Renal cortical epithelial cell (primary cell): ENCODE measurements at places on chromosomes 6 and 20.

GRCh38 chr6:3895312-3895653 lies 46.1 kb downstream of the FAM50B start:
- DNase-seq = no peak

GRCh38 chr20:53001498-53002301 lies 29.5 kb downstream of the TSHZ2 start:
- no peak for DNase-seq

GRCh38 chr20:38156888-38157634 lies 8.0 kb downstream of the TGM2 start:
- peak; percentile 51 for DNase-seq

DNA sequence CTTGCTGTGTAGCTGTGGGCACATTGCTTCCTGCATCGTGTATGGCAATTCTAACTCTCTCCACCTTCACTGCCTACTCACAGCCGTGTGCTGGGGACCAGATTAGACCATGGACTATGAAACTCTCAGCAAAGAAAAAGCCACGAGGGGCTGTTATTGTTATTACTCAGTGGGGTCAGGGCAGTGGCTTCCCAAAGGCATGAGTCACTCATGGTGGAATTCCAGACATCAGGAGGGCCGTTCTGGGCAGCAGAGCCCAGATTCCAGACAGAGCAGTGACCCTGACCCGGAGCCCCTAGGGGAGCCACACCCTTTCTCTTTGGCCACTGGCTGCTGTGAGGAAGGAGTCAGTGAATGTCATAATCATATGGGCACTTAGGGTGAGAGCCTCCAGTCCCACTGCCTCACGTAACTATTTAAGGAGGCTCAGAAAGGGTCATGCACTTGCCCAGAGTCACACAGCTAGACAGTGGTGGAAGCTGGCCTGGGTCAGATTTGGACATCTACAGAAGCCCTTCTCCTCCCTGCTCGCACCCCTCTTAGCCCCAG lies 22.2 kb upstream of the CCN5 start:
- DNase-seq = peak; percentile 99

GRCh38 chr20:60365882-60366281 lies 407.7 kb downstream of the CDH26 start:
- no peak for DNase-seq

DNA sequence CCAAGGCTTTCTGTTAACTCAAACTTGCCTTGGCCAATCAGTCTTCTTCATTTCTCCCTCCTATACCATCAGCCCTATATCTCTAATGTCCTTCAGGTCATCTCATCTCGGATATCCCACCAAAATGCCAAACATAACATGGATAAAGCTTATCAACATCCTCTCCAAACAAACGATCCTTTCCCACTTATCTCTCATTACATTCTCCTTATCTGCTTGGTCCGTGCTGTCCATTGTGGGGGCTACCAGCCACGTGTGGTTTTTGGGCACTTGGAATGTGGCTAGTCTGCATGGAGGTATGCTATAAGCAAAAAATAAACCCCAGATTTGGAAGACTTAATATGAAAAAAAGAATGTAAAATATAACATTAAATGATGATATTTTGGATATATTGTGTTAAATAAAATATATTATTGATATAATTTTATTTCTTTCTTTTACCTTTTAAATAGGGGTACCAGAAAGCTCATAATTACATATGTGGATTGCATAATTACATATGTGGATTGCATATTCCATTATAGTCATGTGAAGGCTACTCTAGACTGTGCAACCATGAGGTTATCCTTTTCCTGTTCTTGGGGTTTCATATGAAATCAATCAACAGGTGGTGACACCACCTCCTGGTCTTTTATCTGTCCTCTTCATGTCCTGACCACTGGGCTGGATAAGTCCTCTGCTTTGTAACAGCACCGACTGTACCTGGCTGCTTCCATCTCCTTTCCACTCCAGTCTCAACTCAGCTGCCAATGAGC lies 123.0 kb downstream of the CD83 start:
- DNase-seq = no peak

- no peak for DNase-seq
Measured at GRCh38 chr6:83952830-83953229, 80.7 kb upstream of the MRAP2 start.

- DNase-seq = peak; percentile 31
Measured at GRCh38 chr20:54234991-54235390, 27.1 kb downstream of the PFDN4 start.

- DNase-seq = no peak
Measured at GRCh38 chr6:45929421-45930361, 86.0 kb downstream of the CLIC5 start.

- DNase-seq = no peak
Measured at GRCh38 chr20:646107-646867, 6.7 kb downstream of the SRXN1 start.

- DNase-seq = no peak
Measured at GRCh38 chr20:16647875-16648597, 74.8 kb upstream of the KIF16B start.

GRCh38 chr20:37095108-37095598 lies 644 bp downstream of the RBL1 start:
- DNase-seq = no peak

- DNase-seq = no peak
Measured at GRCh38 chr6:137514418-137514817, 20.2 kb upstream of the OLIG3 start.

- peak; percentile 91 for DNase-seq
Measured at GRCh38 chr20:7959484-7959883, 19.2 kb upstream of the HAO1 start.

DNA sequence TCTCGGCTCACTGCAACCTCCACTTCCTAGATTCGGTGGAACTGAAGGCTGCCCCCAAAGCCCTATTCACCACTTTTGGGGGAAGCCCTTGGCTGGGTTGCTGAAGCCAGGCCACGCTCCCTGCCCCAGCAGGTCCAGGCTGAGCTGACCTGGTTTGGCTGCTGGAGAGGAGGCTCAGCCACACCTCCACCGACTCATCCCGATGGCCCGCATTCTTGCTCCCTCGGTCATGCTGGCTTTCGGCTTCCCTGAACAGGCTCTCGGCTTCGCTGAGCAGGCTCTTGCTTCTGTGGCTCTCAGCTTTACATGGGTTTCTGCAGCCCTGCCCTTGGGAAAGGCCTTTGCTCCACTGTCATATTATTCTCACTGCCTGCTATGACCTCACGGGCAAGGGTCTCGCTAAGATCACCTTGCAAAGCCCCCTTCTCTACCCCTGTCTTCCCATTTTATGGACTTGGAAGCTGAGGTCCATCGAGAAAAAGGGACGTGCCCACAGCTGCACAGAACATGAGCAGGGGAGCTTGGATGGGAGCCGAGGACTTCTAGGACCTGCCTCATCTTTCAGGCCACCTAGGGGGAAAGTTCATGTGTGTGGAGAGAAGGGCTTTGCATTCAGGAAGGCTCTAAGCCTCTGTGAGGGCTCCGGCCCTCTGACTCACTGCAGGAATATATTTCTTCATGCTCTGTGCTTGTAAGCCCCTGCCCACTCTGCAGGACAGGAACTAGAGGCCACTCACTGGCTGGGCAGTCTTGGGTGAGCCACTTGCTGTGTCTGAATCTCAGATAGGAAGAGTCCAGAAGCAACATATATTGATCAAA lies 15.6 kb downstream of the ARHGAP40 start:
- DNase-seq = peak; percentile 85

DNA sequence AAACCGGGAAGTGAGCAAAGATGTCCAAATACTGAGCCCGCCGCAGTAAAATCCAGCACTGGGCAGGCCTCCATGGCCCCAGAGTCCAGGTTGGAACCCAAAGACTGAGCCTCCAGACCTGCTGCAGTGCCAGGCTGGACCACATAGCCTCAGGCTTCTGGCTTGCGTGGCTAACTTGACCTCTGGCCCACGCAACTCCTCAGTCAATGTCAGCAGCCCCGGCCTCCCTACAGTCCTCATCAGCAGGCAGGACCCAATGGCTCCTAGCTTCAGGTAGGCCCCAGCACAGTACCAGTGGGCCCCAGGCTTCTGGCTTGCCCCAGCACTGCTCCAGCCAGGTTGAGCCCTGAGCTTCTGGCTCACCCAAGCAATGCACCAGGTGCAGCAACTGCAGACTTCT lies 245.1 kb upstream of the AFDN start:
- no peak for DNase-seq

DNA sequence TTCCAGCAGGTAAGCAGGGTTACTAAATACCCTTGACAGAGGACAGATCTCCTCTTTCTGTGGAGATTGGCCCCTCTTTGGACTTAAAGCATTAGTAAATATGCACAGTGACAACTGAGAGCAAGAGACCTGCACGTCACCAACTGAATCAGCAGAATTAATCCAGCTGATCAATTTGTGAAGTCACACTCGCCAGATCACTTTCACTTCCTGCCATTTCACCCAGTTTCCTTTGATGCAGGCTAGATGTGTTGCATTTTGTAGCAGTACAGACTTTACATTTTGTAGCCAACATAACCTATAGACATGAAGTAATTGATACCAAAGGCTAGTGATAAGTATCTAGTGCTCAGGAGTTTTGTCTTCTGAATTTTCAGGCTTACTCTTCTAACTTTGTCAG lies 11.9 kb downstream of the SYNE1 start:
- no peak for DNase-seq

GRCh38 chr6:90458353-90459224 lies 128.3 kb downstream of the MAP3K7 start:
- peak; percentile 38 for DNase-seq

GRCh38 chr6:105035299-105035698 lies 78.4 kb downstream of the LIN28B start:
- no peak for DNase-seq

DNA sequence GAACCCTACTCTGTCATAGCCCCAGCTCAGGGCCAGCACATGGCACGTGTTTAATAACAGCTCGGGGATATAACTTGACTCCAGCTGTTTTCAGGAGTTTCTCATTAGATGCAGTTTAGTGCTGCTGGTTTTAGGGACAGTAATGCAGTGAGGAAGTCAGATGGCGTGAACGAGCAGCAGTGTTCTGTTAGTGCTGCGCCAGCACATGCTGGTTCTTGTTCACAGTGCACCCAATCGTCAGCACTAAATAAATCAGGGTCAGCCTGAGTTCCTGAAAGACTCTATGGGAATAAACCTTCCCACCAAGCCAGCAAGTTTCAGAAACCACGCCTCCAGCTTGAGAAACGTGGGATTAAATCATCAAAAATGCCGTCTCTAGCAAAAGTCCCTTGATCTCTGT lies 235.9 kb upstream of the SUPT3H start:
- DNase-seq = peak; percentile 53

GRCh38 chr20:17798601-17799000 lies 98.8 kb downstream of the BANF2 start:
- no peak for DNase-seq

DNA sequence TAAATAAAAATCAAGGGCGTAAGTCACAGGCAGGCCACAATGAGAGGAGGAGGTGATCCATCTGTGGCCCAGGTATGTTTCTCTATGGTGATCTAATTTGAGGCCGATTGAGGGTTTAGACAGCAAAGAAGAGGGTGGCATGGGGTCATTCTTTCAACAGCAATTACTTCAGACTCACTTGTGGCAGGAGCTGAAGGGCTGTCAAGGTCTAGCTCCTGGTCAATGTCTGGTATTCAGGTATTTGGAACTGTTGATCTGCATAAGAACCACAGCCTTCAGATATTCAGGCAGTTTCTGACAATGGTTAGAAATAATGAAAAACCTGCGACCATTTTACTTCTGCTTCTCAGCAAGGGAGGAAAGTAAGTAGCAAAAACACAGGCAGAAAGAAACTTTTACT lies 259.6 kb downstream of the FOXC1 start:
- DNase-seq = no peak

DNA sequence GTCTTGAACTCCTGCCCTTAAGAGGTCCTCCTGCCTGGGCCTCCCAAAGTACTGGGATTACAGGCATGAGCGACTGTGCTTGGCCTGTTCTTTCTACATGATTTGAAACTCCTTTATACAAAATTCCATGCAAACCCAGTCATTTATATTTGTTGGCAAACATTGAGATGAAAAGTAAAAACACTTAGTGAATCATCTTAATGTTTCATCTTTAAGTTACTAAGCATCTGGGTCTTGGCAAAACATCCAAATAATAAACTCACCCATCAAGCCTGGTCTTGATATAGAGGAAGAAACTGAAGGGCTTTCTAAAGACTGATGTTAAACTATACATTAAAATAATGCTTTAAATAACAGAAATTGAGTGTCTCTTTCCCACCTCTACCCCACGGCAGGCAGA lies 95.1 kb downstream of the FUT9 start:
- DNase-seq = no peak

DNA sequence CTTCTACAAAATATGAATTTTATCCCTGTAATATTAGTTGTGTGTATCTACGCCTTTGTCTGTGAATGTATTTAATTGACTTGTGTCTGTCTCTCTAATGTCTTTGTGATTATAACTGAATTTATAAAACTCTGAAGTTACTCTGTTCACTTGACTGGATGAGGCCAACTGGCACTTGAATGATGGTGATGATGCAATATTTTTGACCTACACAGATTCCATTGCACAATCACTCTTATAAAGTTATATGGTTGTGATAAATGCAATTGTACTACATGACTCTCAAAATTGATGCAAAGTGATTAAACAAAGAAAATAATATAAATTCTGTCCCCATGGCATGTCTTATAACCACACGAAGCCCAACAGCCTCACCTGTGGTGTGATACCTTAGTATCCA lies 287.3 kb upstream of the PLN start:
- DNase-seq = peak; percentile 4

GRCh38 chr20:36241678-36242077 lies 5.4 kb downstream of the AAR2 start:
- DNase-seq = no peak

- DNase-seq = peak; percentile 78
Measured at GRCh38 chr6:2817903-2818443, 23.7 kb downstream of the SERPINB1 start.

DNA sequence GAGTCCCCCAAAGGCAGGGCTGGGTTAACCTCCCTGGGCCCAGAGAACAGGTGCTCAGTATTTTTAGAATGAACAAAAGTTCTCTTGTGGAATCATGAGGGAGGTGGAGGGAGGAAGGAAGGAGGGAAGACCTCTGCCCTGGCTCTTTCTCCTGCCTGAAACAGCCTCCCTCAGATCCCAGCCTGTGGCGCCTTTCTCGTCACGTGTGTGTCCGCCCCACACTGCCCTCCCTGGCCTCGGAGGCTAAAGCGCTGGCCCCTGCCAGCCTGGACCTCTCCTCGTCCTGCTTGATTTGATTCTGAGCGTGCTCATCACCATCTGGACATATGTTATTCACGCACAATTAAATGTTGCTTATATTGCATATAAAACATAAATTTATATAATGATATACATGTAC lies 40.9 kb downstream of the PHACTR3 start:
- DNase-seq = no peak

- DNase-seq = no peak
Measured at GRCh38 chr6:163711615-163712565, 297.4 kb downstream of the QKI start.

DNA sequence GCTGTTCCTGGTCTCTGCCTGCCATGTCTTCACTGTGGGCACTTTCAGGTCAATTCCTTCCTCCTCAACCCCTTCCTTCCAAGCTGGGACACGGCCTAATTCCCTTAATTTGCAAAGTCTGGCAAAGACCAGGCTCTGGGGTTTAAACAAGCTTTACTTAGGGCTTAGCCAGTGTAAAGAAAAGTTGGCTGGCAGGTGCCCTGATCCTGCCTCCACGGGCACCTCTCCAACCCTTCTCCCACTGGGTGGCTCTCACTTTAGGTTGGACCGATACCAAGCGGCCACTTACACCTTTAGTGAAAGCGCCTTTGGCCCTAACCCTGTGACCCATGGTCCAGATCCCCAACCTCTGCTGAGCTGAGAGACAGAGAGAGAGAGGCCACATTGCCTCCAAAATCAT lies 13.7 kb upstream of the MLN start:
- DNase-seq = no peak

- DNase-seq = no peak
Measured at GRCh38 chr6:42159431-42160024, 13.6 kb upstream of the GUCA1A start.

GRCh38 chr6:23728707-23729106 lies 397.3 kb upstream of the NRSN1 start:
- DNase-seq = no peak
